ENCODE measurements at places on chromosomes 16 and 17. TPM values are rescaled to one million over a fixed set of nuclear protein-coding genes. Genes with fewer than 3 reads are reported as not detected.

DNA sequence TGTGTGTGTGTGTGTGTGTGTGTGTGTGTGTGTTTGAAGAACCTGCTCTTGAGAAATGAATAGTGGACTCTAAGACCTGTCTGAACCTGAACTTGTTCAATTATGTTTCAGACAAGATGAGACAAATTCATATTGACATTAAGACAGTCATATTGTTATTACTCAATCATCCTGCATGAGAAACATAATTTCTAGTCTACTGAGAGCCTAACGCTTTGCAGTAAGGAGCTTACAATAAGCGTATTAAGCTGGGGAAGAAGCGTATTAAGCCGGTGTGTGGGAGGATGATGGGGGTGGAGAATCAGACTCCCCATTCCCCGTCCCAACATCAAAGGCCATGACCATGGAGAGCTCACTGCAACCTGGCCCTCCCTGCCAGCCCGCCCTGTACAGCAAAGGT is 22.4 kb upstream of the MNT start:
- no peak overlapping the region for H3K27ac ChIP-seq
- peaks cover 18% of the 10 kb centered on the region for H3K36me3 ChIP-seq
- H3K4me3 ChIP-seq: no peak overlapping the region
- H3K27me3 ChIP-seq: no peaks in the 10 kb centered on the region
- H3K4me1 ChIP-seq: peaks cover 6% of the 10 kb centered on the region
- DNase-seq: no peak

- DNase-seq: no peak
- H3K36me3 ChIP-seq: no peaks in the 10 kb centered on the region
- no peaks in the 10 kb centered on the region for H3K27me3 ChIP-seq
- no peak overlapping the region for H3K4me3 ChIP-seq
Observed at GRCh38 chr17:68987966-68988365, 32.8 kb upstream of the ABCA8 start.

GRCh38 chr17:72205357-72205756 is 84.5 kb downstream of the SOX9 start:
- no peak overlapping the region for H3K4me3 ChIP-seq
- H3K27ac ChIP-seq: no peak overlapping the region
- H3K4me1 ChIP-seq: no peaks in the 10 kb centered on the region

Gene PYDC1
- total RNA-seq: not detected

Gene IRX5
- total RNA-seq: 1.3 TPM

Gene HID1
- 22.9 TPM for total RNA-seq

All from thyroid gland (tissue), 4 donors.